Activated T-cell treated with anti-CD3 and anti-CD28 coated beads, Interleukin-2, amount 50 U/mL, for 72 hours (primary cell): ENCODE measurements at places on chromosomes 1 and 21. TPM values are rescaled to one million over a fixed set of nuclear protein-coding genes. Genes with fewer than 3 reads are reported as not detected.

DNA sequence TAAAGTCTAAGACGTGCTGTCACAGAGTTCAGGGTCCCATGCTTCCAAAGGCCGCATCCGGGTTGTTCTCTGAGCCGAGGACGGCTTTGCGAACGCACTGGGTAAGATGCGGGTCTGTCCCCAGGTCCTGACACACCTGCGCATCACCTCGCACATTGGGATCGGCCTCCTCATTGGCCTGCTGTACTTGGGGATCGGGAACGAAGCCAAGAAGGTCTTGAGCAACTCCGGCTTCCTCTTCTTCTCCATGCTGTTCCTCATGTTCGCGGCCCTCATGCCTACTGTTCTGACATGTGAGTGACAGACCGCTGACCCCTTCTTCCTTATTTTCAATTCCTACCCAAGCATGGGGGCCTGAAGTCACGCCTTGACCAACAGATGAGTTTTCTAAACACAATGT is 25.3 kb downstream of the TFF3 start:
- DNase-seq, result no peak

- no peak for DNase-seq
Measured at GRCh38 chr1:39142401-39143060, 62.0 kb upstream of the MACF1 start.

GRCh38 chr1:154463512-154463990 is 38.5 kb upstream of the TDRD10 start:
- peak; percentile 78 for DNase-seq

GRCh38 chr1:75632350-75632949 is 21.5 kb upstream of the SLC44A5 start:
- DNase-seq, result no peak

GRCh38 chr1:223308136-223308535 is 55.8 kb downstream of the SUSD4 start:
- DNase-seq, result no peak

GRCh38 chr1:233993651-233994050 is 89.2 kb downstream of the SLC35F3 start:
- peak; percentile 2 for DNase-seq

- DNase-seq, result no peak
Measured at GRCh38 chr1:19563324-19564097, 78.2 kb upstream of the CAPZB start.

DNA sequence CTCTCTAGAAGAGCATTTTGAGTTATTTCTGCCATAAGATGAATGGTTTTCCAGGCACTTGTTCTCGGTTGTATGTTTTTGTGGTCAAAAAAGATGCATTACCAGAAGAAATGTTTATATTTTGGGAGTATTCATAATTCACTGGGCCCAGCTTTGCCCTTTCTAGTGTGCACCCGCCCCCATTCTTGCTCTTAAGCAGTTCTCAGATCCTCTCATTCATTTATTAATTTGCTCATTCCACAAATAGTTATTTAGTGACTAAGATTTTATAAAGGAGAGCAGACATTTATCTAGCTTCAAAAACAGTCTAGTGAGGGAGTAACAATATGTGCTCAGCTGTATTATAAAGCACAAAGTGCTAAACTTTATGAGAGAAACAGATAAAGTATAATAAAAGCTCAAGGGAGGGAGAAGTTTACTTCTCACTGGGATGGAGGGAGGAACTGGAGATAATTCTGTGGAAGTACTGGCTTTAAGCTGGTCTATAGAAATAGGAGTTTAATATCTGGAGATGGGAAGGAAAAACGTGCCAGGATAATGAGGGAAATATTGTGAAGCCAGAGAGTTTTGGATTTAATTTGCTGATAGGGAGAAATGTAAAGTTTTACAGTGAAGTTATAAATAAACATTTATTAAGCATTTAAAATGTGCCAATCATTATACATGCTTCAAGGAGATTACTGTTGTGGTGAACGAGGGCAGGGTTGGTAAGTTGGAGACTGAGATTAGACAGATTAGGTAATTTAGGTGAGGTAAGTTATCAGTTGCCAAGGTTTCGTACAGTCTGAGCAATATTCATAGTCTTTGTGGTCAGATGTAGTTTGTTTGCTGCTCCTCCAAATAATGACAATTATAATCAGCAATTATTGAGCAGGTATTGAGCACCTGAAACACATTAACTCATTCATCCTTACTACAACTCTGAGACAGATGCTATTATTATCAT is 9.1 kb upstream of the MACF1 start:
- no peak for DNase-seq

DNA sequence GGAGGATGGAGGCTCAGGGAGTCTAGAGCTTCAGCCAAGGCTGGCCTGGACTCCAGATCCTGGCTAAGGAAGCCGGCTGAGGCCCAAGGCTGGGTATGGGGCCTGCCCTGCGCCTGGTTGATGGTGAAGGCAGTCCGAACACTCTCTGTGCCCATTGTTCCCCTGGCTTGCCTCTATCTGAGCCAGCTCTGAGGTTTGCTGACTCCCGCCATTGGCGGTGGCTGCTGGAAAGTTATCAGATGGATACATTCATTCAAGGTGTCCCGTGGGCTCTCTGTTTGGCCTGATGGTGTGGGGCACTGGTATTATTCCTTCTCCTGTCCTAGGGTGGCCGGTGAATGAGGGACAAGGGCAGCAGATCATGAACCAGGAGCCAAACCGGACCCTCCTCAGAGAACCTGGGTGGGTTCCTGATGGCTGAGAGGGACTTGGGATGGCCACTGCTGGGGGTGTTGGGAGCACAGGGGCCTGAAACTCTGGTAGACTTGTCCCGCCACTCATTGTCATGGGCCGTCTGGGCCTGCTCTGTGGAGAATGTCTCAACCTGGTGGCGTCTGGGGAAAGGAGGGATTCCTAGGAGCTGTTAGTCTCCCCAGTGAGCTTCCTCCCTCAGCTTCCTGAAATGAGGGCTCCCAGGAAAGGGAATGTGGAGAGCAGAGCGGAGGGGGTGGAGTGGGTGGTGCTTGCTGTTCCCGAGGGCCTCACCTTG is 22.2 kb downstream of the SLC26A9 start:
- DNase-seq, result no peak

GRCh38 chr1:50516056-50516455 is 92.8 kb upstream of the DMRTA2 start:
- no peak for DNase-seq

DNA sequence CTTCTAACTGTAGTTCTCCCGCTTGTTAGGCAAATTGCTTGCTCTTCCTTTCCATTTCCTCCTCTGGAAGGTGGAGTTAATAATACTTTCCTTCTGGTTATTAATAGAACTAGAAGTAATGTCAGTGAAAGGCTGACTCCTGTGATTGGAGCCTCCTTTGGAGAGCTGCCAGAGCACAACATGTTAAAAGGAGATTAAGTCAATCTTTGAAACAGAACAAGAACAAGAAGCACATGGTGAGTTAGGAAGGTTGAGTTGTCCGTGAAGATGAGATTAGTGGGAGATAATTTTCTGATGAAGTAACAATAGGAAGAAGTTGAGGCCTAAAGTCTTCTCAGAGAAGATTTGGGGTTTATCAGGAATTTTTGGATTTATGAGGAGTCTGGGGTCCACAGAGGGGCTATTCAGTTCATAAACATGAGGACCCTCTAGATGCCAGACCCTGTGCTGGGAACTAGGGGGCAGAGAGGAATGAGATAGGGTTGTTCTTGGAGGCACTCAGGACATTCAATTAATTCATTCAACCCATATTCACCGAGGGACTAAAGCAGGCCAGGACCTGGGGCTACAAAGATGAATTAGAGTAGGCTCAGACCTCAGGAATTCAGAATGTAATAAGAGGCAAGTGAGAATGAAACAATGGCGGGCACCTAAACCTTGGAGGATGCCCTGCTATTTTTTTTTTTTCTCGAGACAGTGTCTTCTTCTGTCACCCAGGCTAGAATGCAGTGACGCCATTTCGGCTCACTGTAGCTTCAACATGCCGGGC is 40.7 kb upstream of the DHCR24 start:
- DNase-seq, result no peak

DNA sequence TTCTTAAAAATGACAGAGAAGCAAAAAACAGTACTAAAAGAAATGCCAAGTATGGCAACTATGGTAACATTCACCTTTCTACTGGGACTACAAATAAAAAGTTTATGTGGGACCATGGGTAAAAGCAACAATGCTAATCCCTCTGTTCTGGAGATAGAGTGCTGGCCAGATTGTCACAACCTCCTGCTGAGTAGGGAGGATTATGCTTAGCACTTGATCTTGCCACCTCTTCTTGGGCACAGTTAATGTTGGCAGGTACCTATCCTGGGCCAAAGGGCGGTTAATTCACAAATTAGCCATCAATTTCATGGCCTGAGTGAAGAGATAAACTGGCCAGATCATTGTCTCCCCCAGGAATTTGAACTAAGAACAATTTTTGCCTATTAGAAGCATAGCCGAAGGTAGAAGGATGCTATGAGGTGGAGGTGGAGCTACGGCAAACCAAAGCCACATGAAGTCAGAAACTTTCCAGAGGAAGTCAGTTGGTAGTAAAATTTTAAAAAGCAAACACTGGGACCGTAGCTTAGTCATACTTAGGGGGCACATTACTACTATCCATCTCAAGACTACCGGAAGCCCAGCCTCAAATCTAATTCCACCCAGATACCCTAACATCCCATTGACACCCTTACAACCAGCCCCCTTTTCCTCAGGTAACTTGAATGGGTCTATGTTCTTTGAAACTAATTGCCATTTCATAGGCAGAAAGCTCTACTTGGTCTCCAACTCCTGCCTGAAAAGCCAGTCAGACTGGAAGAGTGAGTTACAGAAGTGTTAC is 2.7 kb downstream of the SCYL3 start:
- DNase-seq, result peak; percentile 52

DNA sequence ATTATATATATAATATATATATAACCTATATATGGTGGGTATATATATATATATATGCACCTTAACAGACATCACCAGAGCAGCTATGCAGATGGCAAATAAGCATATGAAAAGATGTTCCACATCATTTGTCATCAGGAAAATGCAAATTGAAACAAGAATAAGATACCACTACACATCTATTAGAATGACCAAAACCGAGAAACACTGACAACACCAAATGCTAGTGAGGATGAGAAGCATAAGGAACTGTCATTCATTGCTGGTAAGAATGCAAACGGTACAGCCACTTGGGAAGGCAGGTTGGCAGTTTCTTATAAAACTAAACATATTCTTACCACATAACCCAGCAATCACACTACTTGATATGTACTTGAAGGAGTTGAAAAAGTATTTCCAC is 219.8 kb upstream of the PRMT6 start:
- no peak for DNase-seq

GRCh38 chr1:211132721-211133392 is 1.1 kb downstream of the KCNH1 start:
- DNase-seq, result no peak

- no peak for DNase-seq
Measured at GRCh38 chr1:27538793-27539192, 48.8 kb upstream of the WASF2 start.

GRCh38 chr1:188463919-188464318 is 1635.2 kb downstream of the PLA2G4A start:
- no peak for DNase-seq

DNA sequence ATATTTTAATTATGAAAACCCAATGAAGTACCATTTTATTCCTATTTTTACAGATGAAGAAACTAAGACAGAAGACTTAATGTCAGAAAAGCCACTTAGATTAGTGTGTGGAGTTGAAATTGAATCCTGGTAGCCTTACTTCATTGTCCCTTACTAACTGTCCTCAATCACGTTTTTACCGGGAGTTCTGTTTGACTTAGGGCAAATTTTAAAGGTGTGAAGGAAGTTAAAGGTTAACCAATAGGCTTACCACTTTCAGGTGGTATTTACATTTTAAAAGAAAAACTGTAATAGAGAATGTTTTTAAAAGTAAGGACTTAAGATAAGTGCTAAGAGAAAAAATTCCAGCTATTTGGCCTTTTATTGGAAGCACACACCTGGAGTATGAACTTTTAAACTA is 12.4 kb downstream of the RRP15 start:
- DNase-seq, result no peak

- no peak for DNase-seq
Measured at GRCh38 chr21:45428534-45428933, 23.6 kb downstream of the COL18A1 start.

- DNase-seq, result no peak
Measured at GRCh38 chr21:45295576-45296365, 8.1 kb upstream of the POFUT2 start.

DNA sequence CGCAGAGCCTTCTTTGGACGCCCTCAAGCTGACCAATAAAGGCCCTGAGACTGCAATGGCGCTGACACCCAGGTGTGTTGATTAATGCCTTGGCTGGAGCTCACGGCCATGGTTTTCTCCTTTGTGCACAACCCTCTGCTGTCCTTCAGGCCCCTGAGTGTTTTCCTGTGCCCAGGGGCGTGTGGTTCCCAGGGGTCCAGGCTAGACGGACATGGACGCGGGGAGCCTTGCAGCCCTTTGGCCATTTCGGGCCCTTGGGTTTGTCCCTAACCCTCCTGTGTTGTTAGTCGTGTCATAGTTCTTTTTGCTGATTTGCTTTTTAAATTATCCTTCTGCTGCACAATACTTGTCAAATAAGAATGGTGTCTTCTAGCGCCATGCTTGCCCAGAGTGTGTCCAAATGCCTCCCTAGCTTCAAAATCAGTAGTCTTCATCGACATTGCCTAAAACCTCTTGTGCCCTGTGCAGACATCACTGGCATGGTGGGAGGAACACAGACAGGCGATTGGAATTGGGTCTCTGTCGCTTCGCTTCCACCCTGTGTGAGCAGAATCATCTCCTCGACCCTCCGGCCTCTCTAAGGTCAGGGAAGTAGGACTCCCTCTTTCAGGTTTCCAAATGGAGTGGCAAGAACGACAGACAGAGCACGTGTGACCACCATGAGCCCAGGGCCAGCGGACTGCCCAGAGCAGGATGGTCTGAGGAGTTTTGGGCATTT is 1.9 kb downstream of the KRTAP10-4 start:
- DNase-seq, result no peak

DNA sequence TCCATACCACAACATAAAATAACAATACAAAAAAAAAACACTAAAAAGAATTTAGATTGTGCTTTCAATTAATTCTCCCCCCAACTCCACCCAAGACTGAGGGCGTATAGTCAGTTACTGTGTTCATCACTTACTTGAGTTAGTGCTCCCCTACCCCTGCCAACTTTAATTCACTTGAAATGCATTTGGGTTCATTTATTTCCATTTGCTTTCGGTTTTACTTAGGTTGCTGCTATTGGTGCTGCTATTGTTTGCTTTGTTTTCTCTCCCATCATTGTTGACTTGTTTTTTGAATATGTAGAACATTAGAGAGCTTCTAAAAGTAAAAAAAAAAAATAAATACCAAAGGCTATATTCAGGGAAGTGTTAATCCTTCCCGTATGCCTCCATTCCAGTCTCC is 10.7 kb upstream of the CYYR1 start:
- DNase-seq, result no peak

GRCh38 chr1:153790966-153791647 is 15.9 kb downstream of the SLC27A3 start:
- DNase-seq, result peak; percentile 44

- DNase-seq, result peak; percentile 51
Measured at GRCh38 chr1:163174524-163175437, 27.9 kb downstream of the RGS5 start.

NR1I3 gene
- total RNA-seq, result not detected

GPR153 gene
- total RNA-seq, result 0.62 TPM

OSBPL9 gene
- total RNA-seq, result 59.0 TPM

LEFTY1 gene
- total RNA-seq, result not detected

LRRN2 gene
- not detected for total RNA-seq

FCRL4 gene
- not detected for total RNA-seq

CLDN19 gene
- total RNA-seq, result not detected

LCE3D gene
- not detected for total RNA-seq

SPATA21 gene
- not detected for total RNA-seq

IL12RB2 gene
- total RNA-seq, result 128 TPM

UMODL1 gene
- total RNA-seq, result 0.89 TPM

CCDC24 gene
- total RNA-seq, result 0.99 TPM

TBX15 gene
- 0.10 TPM for total RNA-seq

CXADR gene
- 0.48 TPM for total RNA-seq

SFN gene
- 0.86 TPM for total RNA-seq
